RPMI8226 (cell line): ENCODE measurements at places on chromosomes 7 and 10.
A peak's percentile ranks its signal among the peaks of the same experiment; 100 is the strongest.

GRCh38 chr10:96720422-96721206 lies at the start of gene PIK3AP1:
PIK3AP1 (minus strand) TSS chr10:96720514; CDS start chr10:96720394, 120 bp downstream.
- DNase-seq = peak; percentile 89

- DNase-seq = no peak
Observed at GRCh38 chr7:123783820-123784219, 35.0 kb upstream of the WASL start.

DNA sequence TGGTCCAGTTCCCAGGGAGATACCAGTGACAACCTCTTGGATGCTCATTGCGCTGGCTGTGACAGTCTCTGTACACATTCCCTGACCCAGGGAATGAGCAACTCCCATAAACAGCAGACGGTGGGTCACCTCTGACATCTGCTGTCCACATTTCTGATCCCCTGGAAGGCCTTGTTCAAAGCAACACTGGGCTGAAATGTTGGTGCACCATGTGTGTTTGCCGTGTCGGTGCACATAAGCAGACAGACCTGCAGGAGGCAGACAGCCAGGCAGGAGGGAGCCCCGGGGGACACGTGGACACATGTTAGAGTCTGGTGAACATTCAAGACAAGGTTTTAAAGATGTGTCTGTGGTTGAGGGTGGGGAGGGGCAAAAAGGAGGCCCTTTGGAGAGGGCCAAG lies 254.9 kb downstream of the PLXNA4 start:
- peak; percentile 39 for DNase-seq

GRCh38 chr7:116948934-116949333 lies 4.4 kb upstream of the ST7 start:
- no peak for DNase-seq

- no peak for DNase-seq
Observed at GRCh38 chr10:13106387-13107045, 6.6 kb downstream of the OPTN start.

DNA sequence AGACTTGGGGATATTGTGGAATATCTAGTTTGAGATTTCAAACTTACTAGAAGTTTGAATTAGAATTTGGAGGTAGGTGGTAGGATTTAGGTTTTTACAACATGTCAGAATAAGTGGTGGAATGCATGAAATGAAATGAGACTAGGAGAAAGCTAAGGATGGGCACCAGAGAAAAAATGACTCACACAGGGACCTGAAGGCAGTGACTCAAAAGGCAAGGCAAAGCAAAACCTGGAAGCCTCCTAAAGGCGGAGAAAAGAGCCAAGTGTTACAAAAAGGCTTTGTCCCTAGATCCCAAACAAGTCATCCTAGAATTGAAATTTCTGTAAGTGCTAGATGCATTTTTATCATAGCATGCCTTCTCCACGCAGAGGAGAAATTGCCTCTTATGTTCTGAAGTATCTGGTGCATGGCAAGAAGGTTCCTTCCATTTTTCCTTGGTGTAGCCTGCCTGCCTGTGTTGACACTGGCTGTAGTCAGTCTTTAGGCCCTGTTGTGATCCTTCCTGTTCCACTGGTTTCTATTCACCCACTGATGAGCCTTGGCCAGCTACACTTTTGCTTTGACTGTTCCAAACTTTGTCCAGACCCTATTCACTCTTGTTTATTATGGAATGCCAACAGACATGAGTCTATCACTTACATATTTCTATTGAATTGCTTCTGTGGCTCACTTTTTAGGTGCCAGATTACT lies 109.3 kb downstream of the ETV1 start:
- no peak for DNase-seq

DNA sequence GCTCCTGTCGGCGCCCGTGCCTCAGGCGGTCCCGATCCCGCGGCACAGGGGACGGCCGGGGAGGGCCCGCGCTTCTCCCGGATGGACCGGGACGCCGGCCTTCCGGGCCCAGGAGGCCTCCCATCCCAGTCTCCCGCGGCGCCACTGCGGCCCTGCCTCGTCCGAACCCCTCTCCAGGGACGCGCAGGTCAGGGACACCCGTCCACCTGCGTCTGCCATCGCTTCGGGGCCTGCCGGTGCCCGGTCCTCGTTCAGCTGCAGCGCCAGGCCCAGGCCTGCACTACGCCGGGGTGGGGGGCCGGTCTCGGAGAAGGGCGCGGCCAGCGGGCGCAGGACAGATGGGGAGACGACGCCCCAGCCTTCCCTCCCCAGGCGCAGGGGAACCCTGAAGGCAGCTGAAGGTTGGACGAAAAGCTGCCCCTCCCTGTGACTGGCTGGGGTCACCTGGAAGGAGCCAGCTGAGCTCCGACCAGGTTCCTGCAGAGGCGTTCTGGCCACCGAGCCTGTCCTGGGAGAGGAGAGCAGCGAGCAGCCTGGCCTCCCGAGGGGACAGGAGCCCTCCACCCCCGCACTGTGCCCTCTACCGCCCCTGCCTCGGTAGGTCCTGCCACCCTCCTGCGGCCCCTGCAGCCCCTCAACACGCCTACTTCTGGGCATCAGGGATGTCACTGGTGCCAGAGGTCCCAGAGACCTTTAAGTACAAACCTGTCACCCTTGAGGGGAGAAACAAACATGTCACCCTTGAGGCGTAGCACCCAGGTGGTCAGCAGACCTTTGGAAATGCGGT lies 84.3 kb downstream of the LANCL2 start:
- DNase-seq = no peak

GRCh38 chr7:95511716-95512260 lies 26.0 kb downstream of the ASB4 start:
- peak; percentile 89 for DNase-seq

DNA sequence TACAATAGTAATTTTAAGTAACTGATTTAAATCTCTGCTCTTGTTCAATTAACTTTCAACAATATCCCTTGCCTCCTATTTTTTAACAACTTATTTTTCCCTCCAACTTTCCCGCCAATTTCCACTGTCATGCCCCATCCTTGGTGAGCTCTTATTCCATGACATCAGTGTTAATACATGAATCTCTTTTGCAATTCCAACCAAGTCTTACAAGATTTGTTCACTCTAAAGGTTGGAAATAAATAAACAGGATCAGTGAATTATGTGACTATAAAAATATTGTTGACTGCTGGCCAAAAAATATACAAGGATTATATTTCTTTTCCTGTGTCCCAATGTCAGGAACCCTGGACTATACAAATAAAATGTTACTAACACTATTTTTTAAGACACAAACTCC lies 21.0 kb upstream of the AGMO start:
- DNase-seq = no peak

GRCh38 chr7:82158327-82158726 lies 285.2 kb downstream of the CACNA2D1 start:
- no peak for DNase-seq

GRCh38 chr10:89352802-89353201 lies 25.0 kb downstream of the IFIT3 start:
- no peak for DNase-seq

GRCh38 chr7:104536956-104537355 lies 208.6 kb downstream of the LHFPL3 start:
- no peak for DNase-seq

DNA sequence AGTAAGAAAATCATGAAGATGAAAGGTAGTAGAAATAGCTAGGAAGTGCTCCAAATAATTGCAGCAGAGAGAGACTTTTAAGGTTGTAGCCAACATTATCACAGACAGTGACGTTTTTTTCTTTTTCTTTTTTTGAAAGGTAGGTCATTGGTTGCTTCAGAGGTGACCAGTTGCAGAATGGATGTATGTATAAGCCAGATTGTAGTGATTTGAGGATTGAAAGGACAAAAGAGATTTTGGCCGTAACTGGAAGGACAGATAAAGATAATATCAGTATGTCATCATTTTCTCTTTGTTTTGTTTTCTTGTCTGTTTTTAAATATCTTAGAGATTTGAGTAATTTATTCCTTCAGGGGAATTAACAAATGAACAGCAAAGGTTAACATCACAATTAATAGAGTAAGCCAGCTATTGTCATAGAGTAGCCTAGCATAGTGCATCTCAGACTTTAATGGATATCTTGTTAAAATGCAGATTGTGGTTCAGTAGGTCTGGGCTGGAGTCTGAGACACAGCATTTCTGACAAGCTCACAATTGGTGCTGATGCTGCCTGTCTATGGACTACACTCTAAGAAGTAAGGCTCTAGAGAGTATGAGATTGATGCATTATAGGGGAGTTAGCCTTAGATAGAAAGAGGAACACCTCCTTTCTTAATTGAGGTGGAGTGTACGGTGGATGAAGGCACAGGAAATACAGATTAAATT lies 28.3 kb downstream of the CDK13 start:
- no peak for DNase-seq

DNA sequence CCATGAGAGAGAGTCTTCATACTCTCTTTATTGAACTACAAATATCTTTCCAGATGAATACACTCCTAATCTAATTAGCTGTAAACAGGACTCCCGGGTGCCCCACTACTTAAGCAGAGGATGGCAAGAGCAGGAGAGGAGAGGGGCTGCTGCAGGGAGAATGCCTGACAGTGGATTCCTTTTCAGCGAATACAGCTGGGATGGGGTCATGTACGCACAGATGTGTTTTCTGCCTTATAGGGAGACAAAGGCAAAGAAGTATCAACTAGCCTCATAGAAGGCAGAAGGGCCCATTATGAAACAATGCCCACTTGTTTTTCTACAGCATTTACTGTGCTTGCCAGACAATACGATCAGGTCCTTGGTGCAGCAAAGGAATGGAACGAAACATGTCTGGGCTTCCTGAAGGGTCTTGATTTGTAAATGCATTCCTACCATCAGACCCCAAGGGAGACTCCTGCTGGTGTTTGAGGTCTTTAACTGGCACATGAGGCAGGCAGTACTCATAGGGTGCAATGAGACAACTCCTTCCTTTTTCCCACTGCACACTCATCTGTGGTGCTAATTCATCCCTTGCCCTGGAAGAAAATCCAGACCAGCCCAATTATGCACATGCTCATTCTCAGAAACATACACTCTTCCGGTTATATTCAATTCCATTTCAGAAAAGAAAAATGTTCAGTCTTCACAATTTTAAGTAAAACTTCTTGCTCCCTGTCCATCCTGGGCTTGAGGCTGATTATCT lies 117.1 kb downstream of the AOAH start:
- DNase-seq = no peak

GRCh38 chr10:72840319-72840718 lies 53.2 kb upstream of the OIT3 start:
- DNase-seq = no peak

DNA sequence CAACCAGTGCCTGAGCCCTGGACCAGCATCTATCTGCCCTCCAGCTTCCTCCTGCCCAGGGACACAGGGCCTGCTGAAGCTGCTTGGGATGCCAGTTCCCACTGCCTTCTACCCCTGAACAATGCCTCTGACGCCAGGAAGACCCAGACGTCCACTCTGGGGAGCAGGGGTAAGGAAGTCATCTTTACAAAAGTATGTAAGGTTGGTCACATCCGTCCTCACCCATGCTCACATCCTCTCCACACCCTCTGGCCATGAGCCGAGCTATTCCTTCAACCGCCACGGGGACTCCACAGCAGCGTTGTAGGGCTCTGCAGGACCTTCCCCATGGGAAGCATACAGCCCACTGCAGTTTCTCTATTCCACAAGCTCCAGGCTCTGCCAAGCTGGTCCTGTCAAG lies 58.5 kb downstream of the CLRN3 start:
- no peak for DNase-seq

DNA sequence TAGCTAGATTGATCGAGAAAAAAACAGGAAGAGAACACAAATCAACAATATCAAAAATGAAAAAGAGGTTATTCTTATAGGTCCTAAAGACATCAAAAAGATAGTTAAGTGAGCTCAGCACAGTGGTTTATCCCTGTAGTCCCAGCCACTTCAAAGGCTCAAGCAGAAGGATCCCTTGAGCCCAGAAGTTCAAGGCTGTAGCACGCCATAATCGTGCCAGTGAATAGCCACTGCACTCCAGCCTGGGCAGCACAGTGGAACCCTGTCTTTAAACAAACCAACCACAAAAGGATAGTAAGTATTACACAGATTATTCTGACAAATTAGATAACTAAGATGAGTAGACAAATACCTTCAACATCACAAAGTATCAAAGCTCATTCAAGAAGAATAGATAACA lies 83.2 kb downstream of the HBP1 start:
- no peak for DNase-seq

DNA sequence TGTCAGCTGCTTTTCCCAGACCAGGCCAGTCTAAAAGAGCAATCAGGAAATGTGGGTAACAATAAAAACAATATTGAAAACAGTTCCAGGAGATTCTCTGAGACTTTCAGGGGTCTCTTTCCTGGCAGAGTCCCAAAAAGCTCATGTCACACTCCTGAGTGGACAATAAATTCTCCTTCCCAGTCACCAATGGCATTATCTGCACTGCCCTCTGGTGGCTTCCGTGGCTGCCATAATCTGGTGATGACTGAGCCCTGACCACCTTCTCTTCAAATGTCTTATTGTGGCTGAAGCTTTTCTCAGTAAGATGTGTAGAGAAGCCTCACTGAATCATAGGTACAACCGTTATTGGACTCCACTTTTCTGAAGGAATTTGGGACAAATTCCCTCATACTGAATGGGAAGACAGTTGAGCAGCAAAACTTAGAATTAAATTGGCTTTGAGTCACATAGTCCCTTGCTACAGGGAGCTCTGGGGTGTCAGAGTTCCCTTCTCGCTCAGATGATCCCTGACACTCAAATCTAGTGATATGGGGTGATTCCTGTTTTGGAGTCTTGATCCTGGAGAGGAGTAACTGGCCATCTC lies 24.4 kb upstream of the ASAH2 start:
- DNase-seq = peak; percentile 35

DNA sequence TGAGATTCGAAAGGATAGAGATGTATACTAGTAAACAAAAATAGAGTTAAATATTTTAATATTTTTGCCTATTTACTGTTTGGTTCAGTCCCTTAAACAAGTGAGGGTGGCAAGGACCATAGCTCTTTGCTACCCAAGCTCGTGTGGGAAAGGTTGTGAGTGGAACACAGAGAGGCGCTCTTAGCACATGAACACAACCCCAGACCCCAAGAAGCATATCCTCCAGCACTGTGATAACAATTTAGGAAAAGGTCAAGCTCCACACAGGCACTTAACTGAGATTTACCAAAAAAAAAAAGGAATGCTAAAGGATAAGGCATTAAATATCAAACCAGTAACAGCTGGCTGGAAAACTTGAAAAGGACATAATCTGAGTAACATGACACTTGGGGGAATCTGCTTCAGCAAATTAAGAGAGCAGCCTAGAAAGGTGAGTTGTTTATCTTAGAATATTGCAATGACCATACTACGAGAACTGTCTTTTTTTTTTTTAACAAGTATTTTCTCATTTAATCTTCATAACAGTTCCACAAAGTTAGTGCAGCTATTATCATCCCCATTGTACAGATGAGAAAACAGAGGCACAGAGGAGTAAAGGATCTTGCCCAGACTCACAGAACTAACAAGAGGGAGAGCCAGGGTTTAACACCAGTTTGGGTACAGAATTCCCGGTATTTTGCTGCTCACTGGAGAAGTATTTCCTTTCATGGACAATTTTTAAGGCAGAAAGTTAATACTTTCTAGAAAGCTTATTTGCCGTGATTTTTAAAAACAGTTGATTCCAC lies 303.5 kb upstream of the AOAH start:
- no peak for DNase-seq
